NAMALWA (cell line): ENCODE measurements at places on chromosomes 12 and 14.

DNA sequence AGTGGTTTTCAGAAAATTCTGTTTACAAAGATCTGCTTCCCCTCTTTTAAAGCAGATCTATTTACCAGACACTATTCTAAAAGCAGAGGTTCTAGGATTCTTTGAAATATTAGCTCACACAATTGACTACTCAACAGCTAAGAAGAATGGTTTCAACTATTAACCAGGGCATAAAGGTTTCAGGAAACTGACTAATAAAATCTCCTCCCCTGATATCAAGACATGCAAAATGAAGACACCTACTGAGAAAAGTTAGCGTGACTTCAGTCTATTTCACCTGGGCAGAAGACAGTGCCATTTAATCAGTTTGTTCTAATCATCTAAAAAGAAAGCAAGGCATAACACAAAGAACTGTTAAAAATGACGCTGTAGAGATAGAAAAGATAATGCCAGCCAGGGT is 22.2 kb downstream of the DAD1 start:
- no peak for DNase-seq

GRCh38 chr12:53949631-53950436 is 4.9 kb upstream of the HOXC12 start:
- no peak for DNase-seq

DNA sequence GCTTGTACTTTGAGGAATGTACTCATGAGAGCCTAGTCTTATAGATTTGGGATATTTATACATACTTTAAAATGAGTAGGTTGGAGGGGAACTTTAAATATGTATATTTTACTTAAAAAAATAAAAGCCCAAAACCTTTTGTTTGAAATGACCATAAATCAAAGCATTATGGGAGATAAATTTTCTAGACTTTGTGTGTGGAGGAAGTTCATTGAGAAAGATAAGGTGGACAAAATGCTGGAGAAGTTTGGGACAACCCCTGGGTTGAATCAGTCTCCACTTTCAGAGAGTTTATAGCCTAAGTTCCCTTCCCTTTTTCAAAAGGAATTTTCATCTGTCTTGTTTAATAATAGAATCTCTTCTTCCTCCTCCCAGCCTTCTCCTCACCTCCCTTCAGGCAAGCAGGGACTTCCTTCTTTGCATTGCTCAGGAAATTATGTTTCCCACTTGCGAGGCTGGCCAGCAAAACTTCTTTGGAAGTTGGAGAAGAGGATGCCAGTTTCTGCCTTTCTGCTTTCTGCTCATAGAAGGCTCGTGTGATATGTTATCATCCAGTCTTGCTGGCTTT is 54.2 kb downstream of the CHST11 start:
- no peak for DNase-seq

GRCh38 chr12:42216737-42217136 is 21.3 kb downstream of the YAF2 start:
- DNase-seq = no peak

DNA sequence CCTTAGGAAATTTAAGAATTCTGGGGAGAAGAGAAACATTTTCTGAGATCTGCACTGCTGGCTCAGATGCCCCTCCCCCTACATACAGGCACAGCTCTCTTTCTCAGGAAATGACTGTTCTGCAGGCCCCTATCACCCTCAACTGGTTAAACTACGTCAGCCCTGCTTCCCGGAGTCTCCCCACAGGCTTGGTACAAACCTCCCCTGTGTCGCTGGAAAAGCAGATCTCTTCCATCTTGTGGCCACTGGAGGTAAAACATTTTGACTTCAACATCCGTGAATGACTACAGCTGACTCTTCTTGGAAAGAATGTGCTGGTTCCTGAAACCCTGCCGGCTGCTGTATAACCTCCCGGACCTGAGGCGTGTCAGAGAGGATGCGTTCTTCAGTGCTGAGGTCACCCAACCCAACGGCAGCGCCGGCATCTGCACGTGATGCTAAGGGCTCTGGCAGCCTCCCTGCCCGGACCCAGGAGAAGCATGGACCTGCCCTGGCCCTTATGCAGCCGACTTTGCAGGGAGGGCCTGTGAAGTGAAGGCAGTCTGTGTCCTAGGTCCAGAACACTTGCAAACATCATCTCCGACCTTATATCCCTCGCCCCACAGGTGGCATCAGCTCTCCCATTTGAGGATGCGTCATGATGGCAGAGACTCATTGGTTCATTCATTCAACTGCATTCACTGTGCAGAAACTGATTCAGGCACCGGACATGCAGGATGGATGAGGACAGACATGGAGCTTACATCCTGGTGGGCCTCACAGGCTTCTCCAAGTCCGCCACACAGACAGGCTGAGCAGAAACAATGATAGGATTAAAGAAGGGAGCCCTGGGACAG is 129.2 kb downstream of the GCH1 start:
- peak; percentile 51 for DNase-seq

DNA sequence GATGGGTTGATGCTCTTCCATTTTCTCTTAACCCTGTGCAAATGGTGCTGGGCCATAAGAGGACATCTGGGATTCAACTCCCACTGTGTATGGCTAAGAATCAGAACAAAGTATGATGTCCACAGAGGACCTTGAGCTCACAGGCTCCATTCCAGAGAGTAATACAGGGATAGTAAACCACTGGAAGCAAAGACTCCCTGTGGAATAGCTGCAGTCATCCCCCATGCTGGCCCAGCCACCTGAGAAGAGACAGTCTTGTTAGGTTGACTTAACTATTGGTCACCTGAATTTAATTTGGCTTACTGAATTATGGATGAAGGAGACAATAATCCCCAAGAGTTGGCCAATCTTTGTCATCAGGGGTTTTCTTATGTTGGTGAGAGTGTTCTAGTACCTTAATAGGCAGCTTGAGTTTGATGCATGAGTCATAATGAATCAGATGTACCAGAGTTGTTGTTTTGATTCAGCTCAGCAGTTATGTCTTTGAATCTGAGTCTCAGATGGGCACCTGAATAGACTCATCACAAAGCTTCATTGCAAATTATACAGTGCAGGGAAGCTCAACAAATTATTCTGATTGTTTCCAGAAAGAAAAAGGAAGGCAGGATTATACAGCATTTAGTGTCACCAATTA is 122.7 kb downstream of the SSPN start:
- DNase-seq = peak; percentile 40

- no peak for DNase-seq
Observed at GRCh38 chr12:76137606-76138005, 53.1 kb upstream of the NAP1L1 start.

GRCh38 chr12:120693848-120694247 is 6.9 kb downstream of the MLEC start:
- DNase-seq = no peak

GRCh38 chr12:101045486-101046464 is 164.3 kb downstream of the SLC5A8 start:
- DNase-seq = no peak

GRCh38 chr12:34343345-34343744 is 321.0 kb downstream of the ALG10 start:
- no peak for DNase-seq

DNA sequence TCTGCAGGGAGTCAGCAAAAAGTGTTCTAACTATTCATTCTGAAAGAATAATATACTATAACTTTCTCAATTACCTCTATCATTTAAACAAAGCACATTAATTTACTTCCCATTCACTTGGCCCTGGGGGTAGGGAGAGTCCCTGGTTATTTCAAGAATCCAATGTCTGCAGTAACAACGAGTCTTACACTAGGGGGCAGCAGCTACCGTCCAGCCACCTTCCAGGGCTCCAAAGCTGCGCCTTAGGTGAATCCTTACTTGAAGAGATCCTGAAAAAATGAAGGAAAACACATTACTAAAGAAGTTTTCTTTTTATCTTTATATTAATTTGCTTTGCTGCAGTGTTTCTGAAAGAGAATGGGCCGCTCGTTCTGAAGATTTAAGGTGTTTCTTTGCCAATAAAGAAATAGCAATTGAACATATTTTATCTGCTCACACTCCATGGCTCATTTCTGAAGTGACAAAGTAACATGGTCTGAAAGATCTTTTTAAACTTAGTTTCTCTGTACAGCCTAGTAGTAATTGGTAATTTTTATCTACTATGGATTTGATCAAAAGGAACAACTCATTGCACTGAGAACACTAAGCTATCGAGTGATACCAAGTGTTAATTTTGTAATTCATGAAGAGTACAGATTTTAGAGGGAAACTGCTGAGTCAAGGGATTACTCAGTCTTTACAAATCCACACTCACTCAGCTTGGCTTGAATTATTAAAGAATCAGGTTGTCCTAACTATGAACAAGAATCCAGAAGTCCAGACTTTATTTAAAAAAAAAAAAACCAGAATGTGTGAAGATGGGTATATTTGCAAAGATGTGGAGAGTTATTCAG is 27.6 kb downstream of the BHLHE41 start:
- peak; percentile 73 for DNase-seq

- peak; percentile 58 for DNase-seq
Observed at GRCh38 chr14:93132472-93133065, 16.8 kb upstream of the ITPK1 start.

GRCh38 chr12:78096909-78097597 is 266.4 kb downstream of the NAV3 start:
- no peak for DNase-seq

DNA sequence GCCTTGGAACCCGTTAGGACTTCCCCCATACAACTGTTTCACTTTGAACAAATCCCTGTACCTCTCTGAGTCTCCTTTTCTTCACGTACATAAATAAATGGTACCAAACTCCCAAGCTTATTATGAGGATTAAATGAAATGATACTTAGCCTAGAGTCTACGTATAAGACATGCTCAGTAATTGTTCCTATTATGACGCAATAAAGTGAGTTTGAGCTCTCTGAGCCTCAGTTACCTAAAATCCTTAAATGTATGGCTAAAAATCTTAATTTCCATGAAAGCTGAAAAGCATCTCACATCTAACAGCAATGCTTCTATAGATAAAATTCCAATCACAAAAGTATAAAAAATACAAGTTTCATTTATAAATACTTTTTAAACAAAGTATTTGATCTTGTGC is 117.9 kb upstream of the TMEM233 start:
- no peak for DNase-seq

DNA sequence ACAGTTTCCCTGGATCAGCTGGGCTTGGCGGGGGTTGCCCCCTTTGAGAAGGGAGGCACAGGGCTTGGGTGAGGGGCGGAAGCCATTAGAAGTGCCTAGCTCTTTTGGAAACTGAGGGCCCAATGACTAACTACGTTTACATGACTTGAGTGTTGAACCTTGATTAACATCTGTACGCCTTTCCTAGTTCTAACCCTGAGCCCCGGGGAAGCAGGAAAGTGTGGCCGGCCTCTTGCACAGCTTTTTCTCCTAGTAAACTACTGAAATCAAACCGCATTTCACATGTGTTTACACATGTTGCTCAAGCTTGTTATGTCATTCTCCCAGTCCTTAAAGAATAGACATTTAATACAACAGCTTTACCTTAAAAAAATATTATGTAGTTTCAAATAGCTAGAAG is 1356.4 kb upstream of the TMEM132C start:
- no peak for DNase-seq

DNA sequence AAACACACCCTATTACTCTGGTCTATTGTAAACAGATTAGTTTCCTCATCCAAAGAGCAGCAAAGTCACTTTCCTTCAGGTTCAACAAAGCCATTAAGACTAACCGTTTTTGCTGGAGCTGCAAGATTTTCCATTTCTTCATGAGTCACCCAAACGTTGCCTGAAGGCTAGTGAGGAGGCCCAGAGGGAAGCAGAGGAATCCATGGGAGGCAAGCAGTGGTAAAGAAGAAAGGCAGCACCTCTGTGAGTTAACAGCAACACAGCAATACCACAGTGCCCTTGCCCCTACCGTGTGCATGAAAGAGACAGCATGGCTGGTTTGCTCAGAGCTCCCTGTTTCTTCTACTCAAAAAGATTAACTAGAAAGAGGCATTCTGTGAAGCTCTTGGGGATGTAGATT is 206.3 kb downstream of the ACSS3 start:
- DNase-seq = no peak

DNA sequence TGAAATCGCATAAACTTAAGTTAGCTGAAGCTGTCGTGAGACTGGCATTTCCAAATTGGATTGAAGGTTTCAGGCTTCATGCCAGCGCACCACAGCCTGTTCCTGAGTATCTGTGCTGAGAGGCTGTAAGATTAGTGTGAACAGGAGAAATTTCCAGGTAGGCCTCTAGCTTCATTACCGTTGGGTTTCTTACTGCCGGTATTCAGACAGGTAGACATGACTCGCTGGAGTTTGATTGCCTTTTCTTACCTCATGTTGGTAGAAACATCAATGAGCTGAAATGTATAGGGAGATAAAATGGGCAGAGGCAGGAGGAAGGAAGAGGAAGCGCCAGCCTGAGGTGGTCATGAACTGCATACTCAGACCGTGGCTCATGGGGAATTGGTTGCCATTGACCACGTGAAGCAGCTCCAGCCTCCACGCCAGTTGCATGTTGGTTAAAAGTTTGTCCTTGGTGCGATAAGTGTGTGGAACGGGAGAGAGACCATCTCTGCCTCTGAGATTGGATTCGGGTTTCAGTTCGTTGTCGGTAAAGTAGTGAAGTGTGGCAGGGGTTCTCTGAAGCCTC is 42.3 kb upstream of the MMP17 start:
- no peak for DNase-seq

DNA sequence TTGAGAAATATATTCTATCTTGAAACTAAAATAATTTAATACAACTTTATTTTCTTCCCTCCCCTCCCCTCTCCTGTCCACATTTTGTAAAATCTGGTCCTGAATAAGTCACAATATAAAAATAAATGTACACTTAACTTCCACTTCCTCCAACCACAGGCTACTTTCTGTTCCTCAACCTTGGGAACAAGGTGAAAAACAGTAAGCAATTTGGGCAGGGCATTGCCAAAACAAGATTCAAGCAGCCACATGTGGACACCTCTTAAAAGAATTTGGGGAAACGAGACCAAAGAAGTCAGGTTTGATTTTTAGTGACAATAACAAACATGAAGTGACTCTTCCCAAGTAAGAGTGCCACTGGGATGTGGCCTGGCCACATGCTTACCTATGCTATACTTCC is 115.7 kb downstream of the PTPRQ start:
- DNase-seq = peak; percentile 58

- DNase-seq = no peak
Observed at GRCh38 chr12:4153343-4153892, 120.1 kb upstream of the CCND2 start.

DNA sequence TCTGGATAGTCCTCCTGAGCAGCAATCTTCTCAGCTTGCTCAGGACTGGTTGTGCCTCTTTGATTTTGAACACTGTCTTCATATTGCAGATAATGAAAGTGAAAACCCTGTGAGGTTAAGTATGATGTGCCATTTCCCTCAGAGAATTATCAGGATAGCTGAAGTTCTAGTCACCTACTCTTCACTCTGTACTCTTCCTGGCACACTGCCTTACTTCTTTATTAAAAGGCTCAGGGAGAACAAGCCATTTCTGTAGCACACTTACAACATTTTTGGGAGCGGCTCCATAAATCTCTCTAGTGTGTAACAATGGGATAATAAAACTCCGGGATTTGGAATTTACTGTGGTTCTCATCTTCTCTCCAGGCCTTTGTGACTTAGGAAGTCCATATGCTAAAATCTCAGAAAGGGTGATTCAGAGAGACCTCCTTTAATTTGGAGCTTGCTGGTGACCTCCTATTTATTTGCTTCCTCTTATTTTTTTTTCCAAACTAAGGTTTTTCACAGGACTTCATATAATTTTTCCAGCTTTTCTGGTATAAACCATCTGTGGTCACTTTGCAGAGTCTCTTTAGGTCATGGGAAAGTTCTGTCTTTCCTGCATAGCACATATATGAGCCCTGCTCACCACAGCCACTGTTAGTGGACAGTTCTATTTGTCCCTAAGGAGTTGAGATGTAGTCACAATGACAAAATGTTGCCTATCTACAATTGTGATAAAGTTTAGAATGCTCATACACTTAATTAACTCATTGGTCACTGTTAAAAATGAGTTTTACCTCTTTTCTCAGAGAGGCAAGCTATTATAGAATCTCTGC is 53.5 kb upstream of the LDHB start:
- no peak for DNase-seq
